Erythroblast (primary cell): ENCODE measurements at places on chromosomes 6 and 20.

- no peak for DNase-seq
These were observed 649.1 kb downstream of the EPM2A start for GRCh38 chr6:145086197-145086596.

GRCh38 chr6:31529329-31530150 lies 778 bp downstream of the MCCD1 start:
- DNase-seq = no peak

- DNase-seq = no peak
These were observed 260.4 kb downstream of the PTPRK start for GRCh38 chr6:128259730-128260685.

GRCh38 chr6:163019926-163020325 lies 292.2 kb downstream of the PACRG start:
- DNase-seq = no peak

GRCh38 chr20:56423886-56424285 lies 11.8 kb downstream of the CASS4 start:
- DNase-seq = no peak

- no peak for DNase-seq
These were observed 1.1 kb downstream of the FAM184A start for GRCh38 chr6:119077391-119077642.

GRCh38 chr6:112682071-112682470 lies 334.9 kb downstream of the RFPL4B start:
- no peak for DNase-seq

GRCh38 chr20:33372993-33373441 lies 28.3 kb downstream of the CDK5RAP1 start:
- no peak for DNase-seq

DNA sequence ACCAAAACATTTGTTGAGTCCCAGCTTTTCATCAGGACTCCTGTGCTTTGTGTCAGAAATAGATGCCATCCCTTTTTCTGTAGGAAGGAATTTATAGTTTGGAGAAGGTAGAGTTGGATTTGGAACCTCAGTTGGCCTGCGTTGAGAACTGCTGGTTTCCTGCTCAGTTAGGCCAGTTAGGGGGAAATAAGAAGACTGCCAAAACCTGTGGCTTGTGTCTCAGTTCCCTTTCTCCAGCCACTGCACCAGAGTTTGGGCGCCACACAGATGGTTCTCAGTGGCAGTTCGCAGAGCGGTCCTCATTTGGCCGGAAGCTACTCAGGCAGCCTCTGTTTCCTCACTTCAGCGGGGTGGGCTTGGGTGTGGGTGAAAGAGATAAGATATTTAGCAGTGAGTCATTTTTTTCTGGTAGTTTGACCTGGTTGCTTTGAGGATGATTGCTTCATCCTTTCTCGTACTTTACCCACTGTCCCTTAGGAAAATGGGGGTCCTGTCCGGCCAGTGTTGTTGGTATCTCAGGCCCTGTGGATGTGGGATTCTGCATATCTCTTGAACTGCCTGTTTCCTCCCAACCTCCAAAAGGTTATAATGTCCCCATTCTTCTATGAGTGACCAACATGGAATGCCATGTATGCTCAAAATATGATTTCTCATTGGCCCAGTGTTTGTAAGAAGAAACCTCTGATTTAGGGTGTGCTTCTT lies 53.7 kb downstream of the JARID2 start:
- DNase-seq = peak; percentile 96

GRCh38 chr6:70834520-70834919 lies 122.3 kb downstream of the B3GAT2 start:
- no peak for DNase-seq
